ENCODE measurements at places on chromosomes 4 and X.

DNA sequence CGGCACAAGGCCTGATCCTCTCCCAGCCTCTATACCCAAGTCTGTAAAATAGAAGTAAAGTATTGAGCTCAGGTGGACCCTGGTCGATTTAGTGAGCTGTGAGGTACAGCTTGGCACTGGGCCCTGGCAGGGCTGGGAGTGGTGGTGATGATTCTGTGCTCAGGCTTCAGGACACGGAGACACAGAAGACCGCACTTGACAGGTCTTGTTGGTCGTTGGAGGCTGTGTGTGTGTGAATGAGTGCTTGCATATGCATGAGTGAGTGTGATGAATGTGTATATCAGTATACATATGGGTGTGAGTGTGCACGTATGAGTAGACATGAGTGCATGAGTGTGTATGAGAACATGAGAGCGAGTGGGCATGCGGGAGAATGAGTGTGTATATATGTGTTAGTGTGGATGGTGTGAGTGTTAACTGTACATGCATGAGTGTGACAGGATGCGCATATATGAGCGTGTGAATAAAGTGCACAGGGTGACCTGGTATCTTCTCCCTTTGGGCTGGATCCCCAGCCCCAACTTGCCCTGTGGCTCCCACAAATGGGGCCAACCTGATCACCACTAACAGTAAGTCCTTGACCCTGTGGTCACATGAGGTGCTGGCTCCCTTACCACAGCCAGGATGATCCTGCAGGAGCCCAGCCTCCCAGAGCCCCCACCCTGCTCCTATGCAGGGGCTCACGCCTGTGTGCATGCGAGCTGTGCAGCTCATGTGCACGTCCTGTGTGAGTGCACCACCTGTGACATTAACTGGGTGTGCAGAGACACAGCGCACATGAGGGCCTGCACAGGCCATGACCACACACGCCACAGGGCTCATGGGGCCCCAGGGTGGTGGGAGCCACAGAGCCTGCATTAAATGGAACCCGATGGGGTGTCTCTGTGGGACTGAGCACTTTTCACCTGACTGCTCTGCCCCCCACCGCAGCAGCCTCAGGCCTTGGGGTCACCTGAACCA lies 20.8 kb downstream of the SH3BP2 start:
- no peak for DNase-seq

- no peak for DNase-seq
Measured at GRCh38 chrX:57379296-57379695, 92.8 kb downstream of the FAAH2 start.

- DNase-seq: no peak
Measured at GRCh38 chr4:72587334-72587733, 18.3 kb upstream of the ADAMTS3 start.

DNA sequence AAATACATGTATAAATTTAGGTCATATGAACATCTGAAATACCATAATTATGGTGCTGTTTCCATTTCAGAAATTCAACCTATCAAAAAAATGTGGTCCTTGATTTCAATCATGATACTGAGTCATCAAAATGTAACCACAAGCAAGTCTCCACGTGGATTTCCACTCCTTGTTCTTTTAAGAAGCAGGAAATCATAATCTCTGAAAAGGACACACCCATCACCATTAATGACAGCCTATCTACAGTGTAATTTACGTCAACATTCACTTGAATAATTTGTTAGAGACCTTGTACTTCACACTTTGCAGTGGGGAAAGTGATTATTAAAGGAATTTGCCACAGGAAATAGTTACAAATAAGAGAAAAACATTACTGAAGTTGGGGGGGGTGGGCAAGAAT lies 17.7 kb upstream of the SLC7A11 start:
- no peak for DNase-seq

- DNase-seq: no peak
Measured at GRCh38 chr4:155592179-155592937, 74.3 kb upstream of the GUCY1A1 start.

- no peak for DNase-seq
Measured at GRCh38 chr4:181502611-181503010, 740.6 kb upstream of the TENM3 start.

- DNase-seq: no peak
Measured at GRCh38 chr4:73340917-73341316, 63.2 kb upstream of the ALB start.

DNA sequence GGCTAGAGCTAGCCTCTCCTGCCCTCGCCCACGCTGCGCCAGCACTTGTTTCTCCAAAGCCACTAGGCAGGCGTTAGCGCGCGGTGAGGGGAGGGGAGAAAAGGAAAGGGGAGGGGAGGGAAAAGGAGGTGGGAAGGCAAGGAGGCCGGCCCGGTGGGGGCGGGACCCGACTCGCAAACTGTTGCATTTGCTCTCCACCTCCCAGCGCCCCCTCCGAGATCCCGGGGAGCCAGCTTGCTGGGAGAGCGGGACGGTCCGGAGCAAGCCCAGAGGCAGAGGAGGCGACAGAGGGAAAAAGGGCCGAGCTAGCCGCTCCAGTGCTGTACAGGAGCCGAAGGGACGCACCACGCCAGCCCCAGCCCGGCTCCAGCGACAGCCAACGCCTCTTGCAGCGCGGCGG lies at the start of gene AR:
Gene AR, plus strand, starts transcription at position 204 of the 400 bp plus-strand sequence. CDS start 1,126 bp downstream, outside the sequence.
- DNase-seq: no peak

GRCh38 chr4:27140486-27140885 lies 279.8 kb downstream of the STIM2 start:
- no peak for DNase-seq

GRCh38 chr4:181821039-181822004 lies 421.9 kb upstream of the TENM3 start:
- no peak for DNase-seq

DNA sequence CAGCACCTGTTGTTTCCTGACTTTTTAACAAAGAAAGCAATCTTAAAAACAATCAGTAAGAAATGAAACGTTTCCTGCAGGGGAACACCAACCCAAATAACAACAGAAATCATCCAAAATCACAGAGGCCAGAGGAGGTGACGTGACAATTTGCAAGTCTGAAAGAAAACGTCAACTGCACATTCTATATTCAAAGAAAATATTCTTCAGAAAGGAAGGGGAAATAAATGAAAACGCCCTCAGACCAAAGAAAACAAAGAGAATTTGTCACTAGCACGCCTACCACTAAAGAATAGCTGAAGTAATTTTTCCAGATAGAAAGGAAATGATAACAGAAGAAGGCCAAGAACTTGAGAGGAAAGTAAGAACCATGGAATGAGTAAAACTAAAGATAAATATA lies 74.4 kb downstream of the CASP3 start:
- no peak for DNase-seq

DNA sequence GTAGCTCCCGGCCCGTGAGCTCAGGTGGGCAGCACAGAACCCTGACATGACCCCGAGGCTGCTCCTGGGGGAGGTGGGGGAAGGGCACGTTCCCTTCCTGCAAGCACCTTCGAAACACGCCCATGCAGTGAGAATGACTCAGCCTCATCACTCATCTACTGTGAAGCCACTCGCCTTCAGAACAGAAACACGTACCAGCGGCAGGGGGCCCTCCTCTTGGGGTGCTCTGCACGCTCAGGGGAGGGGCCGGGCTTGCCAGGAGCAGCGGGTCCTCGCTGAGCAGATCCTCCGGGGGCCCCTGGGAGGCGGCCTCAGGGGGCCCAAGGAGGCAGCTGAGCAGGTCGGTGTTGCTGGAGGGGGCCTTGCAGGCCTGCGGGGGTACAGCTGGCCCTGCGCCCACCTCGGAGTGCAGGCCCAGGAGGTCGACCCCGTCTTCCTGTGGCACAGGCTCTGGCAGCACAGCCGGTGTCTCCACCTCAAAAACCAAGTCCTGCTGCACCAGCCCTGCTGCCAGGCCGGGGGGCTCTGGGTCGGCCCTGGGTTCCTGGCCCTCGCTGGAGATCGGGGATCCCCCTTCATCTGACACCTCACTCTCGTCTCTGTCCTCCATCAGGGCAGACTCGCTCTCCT lies 40.9 kb upstream of the CPLX1 start:
- no peak for DNase-seq

DNA sequence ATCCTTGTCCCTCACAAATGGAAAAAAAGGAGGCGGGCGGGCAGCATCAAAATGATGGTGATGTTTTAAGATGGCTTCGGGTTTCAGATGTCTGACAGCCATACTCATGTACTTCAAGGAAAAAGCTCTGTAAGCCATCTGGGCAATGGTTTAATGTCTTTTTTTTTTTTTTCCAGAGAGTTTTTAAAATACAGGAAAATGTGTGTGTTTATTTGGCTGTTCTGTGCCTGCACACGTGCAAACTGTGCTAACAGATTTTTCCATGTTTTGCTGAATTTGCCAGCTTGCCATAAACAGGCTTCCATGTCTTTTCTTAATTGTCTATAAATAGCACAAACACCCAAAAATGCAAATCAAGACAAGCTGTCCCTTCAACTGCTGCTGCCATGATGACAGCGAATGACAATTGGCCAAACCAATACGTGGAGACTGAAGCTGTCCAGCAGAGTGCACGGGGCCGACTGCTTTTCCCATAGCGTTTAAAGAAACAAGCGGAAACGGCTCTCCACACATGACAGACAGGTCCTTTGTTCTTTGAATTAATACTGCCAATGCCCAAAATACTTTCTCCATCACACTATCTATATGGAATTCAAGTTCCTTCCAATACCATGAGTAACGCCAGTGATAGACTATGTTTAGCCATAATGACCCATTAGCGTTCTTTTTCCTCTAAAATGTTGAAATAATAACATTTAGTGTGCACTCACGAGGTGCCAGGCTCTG lies 35.7 kb downstream of the AFAP1 start:
- DNase-seq: no peak

DNA sequence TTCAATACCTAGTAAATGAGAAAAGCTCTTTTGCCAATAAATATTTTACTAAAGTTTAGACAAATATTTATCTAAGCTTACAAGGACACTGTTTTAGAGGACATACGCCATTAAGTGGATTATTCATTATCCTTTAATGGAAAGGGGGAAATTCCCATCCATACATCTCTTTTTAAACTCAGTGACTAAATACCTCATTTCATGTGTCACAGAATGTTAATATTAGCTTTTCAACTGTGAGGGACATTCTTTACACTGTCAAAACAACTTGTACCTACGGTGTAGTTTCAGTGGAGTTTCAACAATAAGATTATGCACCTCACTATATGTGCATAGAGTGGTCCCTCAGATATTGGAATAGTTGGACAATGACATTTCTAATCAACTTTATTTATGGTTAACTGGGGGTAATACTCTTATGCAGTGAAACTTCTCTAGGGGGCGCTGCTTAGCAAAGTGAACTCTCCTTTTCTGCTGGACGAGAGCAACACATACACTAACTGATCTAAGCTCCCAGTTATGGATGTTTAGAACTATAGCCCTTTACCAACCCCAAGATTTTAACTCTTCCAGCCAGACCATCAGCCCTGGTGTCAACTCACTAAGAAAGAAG lies 9.7 kb downstream of the HS6ST2 start:
- no peak for DNase-seq

- DNase-seq: no peak
Measured at GRCh38 chrX:44506678-44507077, 36.0 kb downstream of the FUNDC1 start.

DNA sequence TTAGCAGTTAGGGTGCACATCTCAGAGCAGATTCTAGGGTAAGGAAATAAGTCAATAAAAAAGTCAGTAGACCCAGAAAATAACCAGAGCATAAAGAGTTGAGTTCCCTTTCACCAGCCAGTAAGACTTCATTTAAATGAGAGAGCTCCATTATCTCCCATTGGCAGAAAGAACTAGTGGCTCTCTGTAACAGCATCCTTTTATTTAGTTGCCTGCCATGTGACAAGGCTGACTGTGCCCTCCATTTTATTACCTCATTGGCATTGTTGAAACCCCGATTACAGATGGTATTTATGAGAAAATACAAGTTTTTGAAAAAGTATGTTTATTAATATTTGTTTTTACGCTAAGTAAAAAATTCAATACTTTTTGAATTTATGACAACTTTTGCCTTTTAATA lies 859.5 kb upstream of the NDST4 start:
- DNase-seq: no peak

GRCh38 chrX:144810539-144810938 lies 436.8 kb upstream of the SPANXN1 start:
- DNase-seq: no peak

DNA sequence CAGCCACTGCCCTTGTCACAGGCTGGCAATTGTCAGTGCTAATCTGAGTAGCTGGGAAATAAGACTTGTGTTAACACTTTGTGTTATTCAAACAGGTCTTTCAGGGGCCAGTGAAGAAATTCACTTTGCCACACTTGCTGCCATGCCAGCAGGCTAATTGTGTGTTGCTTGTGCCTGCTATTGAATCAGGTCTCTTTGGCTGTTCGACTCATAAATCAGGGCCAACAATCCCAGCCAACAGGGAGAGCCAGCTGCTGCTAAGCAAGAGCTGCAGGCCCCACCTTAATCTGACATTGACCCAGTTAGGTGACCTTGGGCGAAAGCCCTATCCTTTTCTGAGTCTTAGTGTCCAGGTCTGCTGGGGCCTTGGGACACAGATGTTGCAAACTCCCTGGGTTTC lies 28.1 kb upstream of the MAMLD1 start:
- DNase-seq: no peak

- DNase-seq: no peak
Measured at GRCh38 chr4:122896270-122896669, 26.1 kb downstream of the NUDT6 start.

GRCh38 chr4:4480685-4481398 lies 61.0 kb downstream of the STX18 start:
- DNase-seq: no peak

DNA sequence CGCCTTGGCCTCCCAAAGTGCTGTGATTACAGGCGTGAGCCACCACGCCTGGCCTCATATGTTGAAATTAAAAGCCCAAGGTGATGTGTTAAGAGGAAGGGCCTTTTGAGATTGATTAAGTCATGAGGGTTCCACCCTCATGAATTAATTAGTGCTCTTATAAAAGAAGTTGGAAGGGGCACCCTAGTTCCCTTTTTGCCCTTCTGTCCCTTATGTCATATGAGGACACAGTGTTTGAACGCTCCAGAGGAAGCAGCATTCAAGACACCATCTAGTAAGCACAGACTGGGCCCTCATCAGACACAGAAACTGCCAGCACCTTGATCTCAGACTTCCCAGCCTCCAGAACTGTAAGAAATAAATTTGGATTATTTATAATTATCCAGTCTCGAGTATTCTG lies 5.1 kb upstream of the APLN start:
- no peak for DNase-seq

DNA sequence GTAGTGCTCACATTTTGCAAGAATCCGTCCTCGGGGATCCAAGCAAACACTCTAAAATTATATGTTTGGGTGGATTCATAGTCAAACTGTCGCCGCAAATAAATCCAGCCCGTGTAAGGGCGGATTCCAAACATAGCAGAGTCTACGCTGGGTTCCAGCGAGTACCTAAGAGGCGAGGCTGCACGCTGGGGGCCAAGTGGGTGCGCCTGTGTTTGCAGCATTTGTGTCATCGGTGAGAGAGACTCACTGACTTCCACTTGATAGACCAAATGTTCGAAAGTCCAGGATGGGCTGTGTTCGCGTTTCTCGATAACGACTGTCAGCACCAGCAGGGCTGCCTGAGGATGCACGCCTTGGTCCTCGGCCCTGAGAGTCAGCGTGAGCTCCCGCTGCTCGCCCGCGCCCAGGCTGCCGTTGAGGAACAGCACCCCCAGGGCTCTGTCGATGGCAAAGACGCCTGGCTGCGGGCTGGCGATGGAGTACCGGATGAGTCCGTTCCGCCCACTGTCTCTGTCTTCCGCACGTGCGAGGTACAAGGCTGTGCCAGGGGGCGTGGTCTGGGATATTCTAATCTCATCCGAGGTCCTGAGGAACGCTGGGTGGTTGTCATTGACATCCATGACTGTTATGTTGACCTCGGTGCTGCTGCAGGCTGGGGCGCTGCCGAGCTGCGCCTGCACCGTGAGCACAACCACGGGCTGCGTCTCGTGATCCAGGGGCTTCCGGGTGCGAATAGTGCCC lies 158.7 kb downstream of the DCHS2 start:
- no peak for DNase-seq
